Fibroblast of the conjunctiva (primary cell): ENCODE measurements at places on chromosomes 1 and 21.

GRCh38 chr1:48103495-48103894 is 106.3 kb upstream of the TRABD2B start:
- DNase-seq: no peak

GRCh38 chr1:191882870-191883269 is 275.4 kb upstream of the RGS18 start:
- DNase-seq: no peak

DNA sequence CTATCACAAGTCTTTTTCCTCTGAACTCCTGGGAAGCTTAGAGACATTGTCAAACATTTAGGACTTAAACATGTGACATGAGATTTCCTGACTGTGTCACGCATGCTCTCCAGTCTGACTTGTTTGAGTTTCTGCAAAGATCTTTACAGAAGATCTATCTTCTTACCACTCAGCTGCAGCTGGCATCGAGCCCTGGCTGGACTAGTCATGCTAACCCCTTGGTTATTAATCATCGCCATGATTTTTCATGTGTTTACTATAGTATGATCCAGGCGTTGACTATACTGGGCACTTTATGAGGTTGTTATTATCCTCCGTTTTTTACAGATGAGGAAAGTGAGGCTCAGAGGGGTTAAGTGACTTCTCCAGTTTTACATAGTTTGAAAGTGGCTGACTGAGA is 18.1 kb upstream of the IRF2BP2 start:
- DNase-seq: no peak

GRCh38 chr1:12141163-12141850 is 25.5 kb upstream of the TNFRSF1B start:
- DNase-seq: no peak

DNA sequence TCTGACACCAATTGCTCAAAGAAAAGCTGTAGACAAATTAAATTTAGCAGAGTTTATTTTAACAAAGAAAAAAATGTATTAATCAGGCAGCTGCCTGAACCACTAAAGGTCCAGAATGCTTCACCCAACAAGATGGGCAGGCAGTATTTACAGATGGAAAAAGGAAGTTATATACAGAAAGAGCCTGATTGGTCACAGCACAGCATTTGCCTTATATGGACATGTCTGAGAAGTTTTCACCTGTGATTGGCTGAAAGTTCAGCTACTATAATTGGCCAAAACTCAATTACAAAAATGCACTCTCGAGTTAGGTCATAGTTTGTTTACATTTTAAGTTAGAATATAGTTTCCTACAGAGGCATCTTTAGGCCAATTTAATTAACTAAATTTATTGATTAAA is 15.1 kb upstream of the FMO1 start:
- DNase-seq: no peak

GRCh38 chr1:112444269-112444668 is 48.3 kb downstream of the CTTNBP2NL start:
- DNase-seq: no peak

GRCh38 chr1:47936916-47937551 is 60.2 kb downstream of the TRABD2B start:
- DNase-seq: no peak
